ENCODE measurements at places on chromosomes 16 and 17.

DNA sequence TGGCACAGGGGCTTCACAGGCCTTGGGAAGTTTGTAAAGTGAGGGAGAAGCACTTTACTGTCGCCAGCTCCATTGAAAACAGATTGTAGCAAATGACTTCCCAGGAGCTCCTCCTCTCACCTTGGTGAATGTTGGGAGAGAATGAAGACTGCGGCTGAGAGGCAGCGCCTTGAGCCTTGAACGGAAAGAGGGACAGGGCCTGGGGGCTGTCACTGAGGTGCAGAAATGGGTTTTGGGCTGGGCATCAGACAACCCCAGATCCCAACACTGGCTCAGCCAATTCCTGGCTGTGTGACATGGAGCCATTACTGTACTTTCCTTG is 603 bp upstream of the MRTFB start:
- peak; percentile 5 for DNase-seq

GRCh38 chr17:60297760-60298401 is 94.1 kb downstream of the USP32 start:
- no peak for DNase-seq

GRCh38 chr16:87534751-87535150 is 41.9 kb upstream of the ZCCHC14 start:
- DNase-seq, result no peak

- DNase-seq, result no peak
These were observed 22.2 kb downstream of the MEAK7 start for GRCh38 chr16:84482001-84482891.

GRCh38 chr17:34820248-34820801 is 140.9 kb downstream of the CCT6B start:
- no peak for DNase-seq

GRCh38 chr17:63189082-63189481 is 223.0 kb downstream of the TANC2 start:
- no peak for DNase-seq

GRCh38 chr17:78842881-78843565 is 2.4 kb upstream of the USP36 start:
- DNase-seq, result peak; percentile 52

DNA sequence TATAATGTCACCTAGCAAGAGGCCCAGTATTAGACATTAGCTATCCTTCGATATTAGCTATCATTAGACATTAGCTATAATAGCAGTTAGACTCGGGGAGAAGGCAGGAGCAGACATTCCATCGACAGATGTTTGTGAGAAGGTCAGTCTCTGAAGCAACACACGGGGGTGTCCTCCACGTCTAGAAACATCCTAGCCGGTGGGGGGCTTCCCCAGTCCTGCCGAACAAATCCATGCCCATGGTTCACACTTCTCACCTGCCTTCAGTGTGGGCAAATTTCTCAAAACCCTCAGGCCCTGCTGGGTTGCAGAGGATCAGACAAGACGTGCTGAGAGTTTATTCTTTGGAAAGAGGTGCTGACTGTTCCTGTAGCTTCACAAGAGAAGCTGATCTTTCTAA is 151.1 kb downstream of the IRF8 start:
- no peak for DNase-seq

DNA sequence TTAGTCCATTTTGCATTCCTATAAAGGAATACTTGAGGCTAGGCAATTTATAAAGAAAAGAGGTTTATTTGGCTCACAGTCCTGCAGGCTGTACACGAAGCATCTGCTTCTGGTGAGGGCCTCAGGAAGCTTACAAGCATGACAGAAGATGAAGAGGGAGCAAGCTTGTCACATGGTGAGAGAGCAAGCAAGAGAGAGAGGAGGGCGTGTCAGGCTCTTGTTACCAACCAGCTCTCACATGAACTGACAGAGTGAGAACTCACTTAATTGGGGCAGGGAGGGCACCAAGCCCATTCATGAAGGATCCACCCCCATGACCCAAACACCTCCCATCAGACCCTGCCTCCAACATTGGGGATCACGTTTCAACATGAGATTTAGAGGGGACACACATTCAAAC is 1.6 kb downstream of the CHCT1 start:
- DNase-seq, result no peak

GRCh38 chr16:2702871-2703745 is 16.9 kb downstream of the PRSS27 start:
- DNase-seq, result no peak

- DNase-seq, result no peak
These were observed 1.1 kb downstream of the ARL6IP1 start for GRCh38 chr16:18800293-18800692.

GRCh38 chr16:87324411-87325275 is 7.5 kb upstream of the C16orf95 start:
- DNase-seq, result no peak

DNA sequence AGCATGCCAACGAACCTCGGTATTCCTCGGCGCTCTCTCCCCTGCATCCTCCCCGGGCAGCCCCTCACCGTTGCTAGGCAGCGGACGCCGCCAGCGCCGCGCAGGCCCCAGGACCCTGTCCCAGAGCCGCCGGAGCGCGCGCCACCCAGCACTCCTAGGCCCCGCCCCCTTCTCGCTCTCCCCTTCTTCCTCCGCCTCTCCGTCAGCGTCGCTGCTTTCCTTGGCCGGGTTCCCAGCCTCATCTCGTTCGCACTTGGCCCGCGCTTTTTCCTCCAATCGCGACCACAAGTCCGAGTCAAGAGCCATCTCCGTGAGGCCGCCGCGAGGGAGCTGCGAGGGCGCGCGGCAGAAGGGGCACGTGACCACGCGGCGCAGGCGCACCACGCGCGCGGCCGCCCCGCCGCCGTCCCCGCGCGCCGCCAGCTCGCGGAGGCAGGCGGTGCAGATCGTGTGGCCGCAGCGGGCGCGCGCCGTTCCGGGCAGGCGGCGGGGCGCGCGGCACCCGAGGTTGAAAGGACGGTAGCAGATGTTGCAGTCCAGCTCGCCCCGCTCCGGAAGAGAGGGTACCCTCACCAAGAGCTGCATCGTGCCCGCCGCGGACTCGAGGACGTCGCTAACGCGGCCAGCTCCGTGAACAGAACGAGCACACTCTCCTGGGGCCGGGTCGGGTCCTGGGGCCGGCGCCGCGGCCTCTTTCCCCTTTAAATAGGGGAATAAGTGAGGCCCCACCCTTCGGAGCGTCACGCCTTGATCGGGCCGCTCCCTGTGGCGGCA is at the start of gene RNF227:
TSS of gene RNF227 (minus strand) at position 679 of the 774 bp plus-strand sequence. CDS start at position 585, 94 bp downstream.
- DNase-seq, result peak; percentile 91

DNA sequence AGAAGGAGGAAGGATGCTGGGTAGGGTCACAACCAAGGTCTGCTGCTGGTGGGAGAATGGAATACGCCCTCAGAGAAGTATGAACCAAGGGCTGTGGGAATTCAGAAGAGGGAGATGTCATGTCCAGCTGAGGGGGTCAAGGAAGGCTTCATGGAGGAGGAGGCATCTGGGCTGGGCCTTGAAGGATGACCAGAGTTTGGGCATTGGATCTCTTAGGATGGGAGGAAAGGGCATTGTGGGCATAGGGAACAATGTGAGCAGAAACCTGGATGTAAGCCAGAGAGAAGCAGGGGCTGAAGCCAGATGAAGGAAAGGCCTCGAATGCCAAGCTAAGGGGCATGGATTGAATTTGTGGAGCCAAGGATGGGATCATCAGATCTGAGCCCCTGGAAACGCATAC is 49.2 kb upstream of the MAP3K14 start:
- no peak for DNase-seq

- DNase-seq, result no peak
These were observed 851 bp downstream of the EDC4 start for GRCh38 chr16:67873435-67874370.

DNA sequence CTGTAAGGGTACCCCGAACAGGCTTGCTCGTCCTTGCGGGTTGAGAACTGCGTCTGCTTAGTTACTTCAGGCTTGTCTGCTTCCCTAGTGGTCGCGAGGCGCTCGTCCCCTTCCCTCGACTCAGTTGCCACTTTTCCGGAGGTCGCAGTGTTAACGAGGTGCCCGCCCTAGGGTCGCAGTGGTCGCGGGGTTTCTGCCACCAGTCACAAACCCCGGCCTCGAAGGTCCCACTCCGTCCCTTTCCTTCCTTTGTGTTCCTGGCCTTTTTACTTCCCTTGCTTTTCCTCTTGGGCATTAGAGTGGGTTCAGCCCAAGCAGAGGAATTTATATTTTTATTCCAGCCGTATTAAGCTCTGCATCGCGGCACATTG is 299 bp downstream of the NUP85 start:
- no peak for DNase-seq

- DNase-seq, result no peak
These were observed 72.0 kb downstream of the ABCC6 start for GRCh38 chr16:16151315-16151714.

DNA sequence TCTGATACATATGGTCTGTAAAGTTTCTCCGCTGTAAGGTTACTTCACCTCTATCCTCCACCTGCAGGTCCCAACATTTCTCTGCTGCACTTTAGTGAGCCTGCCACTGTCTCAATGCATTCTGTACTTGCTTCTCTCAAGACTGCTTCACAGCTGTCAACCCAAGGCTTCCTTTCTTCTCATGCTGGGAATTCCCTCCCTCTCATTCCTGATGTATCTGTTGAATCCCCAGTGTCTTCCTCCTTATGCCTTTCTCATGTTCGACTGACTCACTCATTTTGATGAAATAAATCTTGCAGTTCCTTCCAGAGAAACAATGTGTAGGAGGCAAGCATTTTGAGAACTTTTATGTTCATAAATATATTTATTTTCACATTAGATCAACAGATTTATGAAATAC is 288.3 kb downstream of the CNTNAP4 start:
- DNase-seq, result no peak

GRCh38 chr16:28163699-28164098 is 48.1 kb downstream of the XPO6 start:
- no peak for DNase-seq

DNA sequence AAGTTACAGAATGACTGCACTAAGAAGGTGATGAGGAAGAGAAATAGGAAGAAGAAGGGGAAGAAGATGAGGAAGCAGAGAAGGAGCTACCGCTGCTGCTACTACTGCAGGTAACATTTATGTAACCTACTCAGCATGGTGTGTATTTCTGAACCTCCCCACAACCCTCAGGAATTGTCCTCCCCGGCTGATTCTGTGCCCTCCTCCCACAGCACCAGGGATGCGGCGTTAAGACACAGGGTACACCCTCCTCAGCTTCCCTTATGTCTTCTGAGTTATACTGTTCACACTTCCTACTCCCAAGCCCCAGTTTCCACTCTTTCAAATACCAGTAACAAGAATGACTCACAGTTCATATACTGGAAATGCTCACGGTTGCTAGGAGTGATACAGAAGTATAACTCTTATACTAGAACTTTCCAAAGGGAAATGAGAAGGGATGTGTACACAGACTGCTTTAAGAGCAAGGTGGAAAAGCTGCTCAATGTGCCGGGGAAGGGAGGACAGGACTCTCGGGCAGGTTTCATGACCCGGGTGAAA is 224.5 kb upstream of the PSMD7 start:
- no peak for DNase-seq

DNA sequence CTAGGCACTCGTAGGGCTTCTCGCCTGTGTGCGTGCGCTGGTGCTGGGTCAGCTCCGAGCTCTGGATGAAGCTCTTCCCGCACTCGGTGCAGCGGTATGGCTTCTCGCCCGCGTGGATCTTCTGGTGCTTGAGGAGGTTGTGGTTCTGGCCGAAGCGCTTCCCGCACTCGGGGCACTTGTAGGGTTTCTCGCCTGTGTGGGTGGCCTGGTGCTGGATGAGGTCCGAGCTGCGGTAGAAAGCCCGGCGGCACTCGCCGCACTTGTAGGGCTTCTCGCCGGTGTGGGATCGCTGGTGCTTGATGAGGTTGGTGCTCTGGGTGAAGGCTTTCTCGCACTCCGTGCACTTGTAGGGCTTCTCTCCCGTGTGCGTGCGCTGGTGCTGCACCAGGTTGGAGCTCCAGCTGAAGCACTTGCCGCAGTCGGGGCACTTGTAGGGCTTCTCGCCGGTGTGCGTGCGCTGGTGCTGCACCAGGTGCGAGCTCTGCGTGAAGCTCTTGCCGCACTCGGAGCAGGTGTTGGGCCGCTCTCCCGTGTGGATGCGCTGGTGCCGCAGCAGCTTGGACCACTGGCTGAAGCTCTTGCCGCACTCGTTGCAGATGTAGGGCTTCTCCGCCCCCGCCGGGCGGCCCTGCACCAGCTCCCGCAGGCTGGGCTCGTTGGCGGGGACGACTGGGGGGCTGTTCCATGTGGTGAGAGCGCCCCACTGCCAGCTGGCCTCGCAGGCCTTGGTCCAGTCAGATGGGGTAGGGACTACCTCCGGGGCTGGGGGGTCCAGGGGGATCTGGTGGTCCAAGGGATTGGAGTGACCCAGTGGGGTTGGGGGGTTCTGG is 3.5 kb downstream of the ZNF629 start:
- no peak for DNase-seq

DNA sequence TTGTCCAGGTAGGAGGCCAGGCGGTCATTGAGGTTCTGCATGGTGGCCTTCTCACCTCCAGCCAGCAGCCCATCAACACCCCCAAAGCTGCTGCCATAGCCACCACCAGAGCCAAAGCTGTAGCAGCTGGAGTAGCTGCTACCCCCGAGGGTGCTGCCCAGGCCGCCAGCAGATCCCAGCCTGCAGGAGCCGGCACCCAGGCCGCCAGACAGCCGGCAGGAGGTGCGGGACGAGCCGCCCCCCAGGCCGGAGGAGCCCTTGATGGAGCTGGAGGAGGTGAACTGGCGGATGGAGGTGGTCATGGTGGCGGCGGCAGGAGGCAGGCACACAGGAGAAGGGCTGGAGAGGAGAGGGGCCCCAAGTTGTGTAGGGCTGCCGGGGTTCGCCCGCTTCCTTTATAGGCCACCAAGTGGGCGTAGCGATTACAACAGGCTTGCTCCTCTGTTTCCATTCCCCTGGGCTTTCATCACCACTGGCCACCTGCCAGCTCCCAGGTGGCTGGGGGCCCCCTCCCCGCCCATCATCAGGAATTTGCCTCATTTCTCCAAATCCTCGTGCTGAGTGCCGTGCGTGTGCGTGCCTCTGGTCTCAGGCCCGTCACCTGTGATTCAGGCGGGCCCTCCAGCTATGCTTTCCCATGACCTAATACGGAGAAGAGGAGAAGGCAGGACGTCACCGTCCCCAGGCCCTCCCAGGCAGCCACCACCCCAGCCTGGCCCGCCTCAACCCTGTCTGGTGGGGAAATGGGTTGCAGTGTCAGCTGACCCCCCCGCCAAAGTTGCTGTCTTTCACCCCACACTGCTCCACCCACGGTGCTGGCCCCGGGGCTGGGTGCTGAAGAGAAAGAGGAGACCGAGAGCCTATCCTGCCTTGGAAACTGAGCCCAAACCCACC is at the start of gene KRT17:
TSS of gene KRT17 (minus strand) at position 368 of the 894 bp plus-strand sequence. CDS start at position 302, 66 bp downstream.
- no peak for DNase-seq

GRCh38 chr16:83044589-83044988 is 417.8 kb downstream of the CDH13 start:
- DNase-seq, result no peak

GRCh38 chr16:66720766-66721165 is 24.2 kb upstream of the CMTM4 start:
- DNase-seq, result no peak

- DNase-seq, result peak; percentile 38
These were observed 107.1 kb downstream of the AMFR start for GRCh38 chr16:56317998-56318826.

- DNase-seq, result no peak
These were observed 101.9 kb downstream of the STX8 start for GRCh38 chr17:9473711-9474110.

DNA sequence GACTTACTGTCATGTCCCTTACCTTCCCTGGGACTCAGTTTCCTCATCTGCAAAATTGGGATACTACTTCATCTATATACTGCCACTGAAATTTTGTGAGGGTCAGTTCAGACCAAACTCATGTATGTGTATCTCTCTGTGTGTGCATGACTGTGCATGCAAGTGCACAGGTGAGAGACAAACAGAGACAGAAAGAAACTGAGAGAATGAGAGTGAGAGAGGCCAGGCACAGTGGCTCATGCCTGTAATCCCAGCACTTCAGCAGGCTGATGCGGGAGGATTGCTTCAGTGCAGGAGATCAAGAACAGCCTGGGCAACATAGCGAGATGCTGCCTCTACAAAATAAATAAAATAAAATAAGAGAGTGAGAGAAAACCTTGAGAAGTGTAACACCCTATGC is 32.1 kb upstream of the SLC6A2 start:
- DNase-seq, result no peak
